Memory B cell (primary cell): ENCODE measurements at places on chromosomes 1 and 21.

- DNase-seq: no peak
- H3K36me3 ChIP-seq: peaks cover 2% of the 10 kb centered on the region
- H3K4me1 ChIP-seq: no peaks in the 10 kb centered on the region
Measured at GRCh38 chr1:230043081-230043480, 24.0 kb upstream of the GALNT2 start.

DNA sequence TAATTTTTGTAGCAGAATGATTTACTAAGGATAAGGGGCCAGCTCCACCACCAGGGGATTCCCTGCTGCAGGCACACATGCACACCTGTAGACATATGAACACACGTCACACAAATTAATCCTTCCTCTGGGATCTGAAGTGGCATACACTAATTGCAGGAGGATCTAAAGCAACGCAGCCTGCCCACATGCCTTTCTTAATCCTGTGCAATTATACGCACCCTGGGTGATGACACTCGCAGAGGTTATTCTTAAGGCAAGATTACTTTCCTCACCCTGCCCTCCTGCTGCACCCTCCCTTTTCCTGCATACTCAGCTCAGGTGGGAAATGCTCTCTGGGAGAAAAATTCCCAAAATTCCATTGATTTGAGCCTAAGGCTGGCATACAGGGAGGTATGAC, 7.5 kb upstream of the LORICRIN start:
- no peak overlapping the region for H3K4me3 ChIP-seq
- peaks cover 3% of the 10 kb centered on the region for H3K4me1 ChIP-seq

- H3K4me1 ChIP-seq: peaks cover 3% of the 10 kb centered on the region
- DNase-seq: no peak
- no peak overlapping the region for H3K4me3 ChIP-seq
- H3K36me3 ChIP-seq: no peaks in the 10 kb centered on the region
- peaks cover 10% of the 10 kb centered on the region for H3K27me3 ChIP-seq
Measured at GRCh38 chr21:35614396-35614921, 445.9 kb downstream of the SETD4 start.

- DNase-seq: no peak
- H3K27ac ChIP-seq: no peak overlapping the region
- H3K36me3 ChIP-seq: peaks cover 2% of the 10 kb centered on the region
- H3K4me3 ChIP-seq: no peak overlapping the region
- peaks cover 5% of the 10 kb centered on the region for H3K4me1 ChIP-seq
Measured at GRCh38 chr1:75129983-75130789, 4.0 kb upstream of the LHX8 start.
